Cortex of kidney (tissue), 1 donor: ENCODE measurements at places on chromosomes 11 and 22.

GRCh38 chr11:911890-912219 is 1.2 kb upstream of the CHID1 start:
- no peak for DNase-seq

DNA sequence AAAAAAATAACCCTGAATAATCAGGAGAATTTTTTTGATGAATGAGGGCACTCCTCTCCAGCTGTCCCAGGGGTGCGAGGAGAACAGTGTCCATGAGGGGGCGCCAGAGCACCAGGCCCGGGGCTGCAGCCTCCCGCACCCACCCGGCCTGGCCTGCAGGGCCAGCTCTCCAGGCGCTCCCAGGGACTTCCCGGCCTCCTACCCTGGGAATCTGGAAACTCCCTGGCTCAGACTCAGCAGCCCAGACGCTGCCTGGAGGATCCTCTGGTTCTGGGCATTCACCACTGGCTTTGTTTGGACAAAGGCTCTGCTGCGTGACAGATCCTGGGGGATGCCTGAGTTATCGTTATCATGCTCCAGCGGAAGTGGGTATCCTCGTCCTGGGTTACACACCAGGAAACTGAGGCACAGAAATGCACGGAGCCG is 31.0 kb downstream of the MCM5 start:
- no peak for DNase-seq

GRCh38 chr11:126660761-126661425 is 305.4 kb downstream of the ST3GAL4 start:
- no peak for DNase-seq

DNA sequence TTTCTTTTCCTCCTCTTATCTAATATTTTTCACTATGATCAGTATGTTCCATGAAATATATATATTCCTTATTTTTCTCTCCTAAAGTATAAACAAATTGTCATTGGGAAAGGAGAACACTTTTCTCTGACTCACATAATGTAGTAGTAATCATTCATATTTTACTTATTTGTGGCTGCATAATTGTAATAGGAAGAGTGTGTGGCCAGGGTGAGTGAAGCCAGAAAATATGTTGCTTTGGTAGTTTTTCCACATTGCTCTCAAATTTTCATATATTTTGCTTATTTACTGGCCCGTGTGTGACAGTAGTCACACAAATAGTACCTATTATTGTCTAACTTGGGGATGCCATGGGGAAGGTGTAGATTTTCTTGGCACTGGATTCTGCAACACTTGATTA is 172.1 kb downstream of the DYNC2H1 start:
- DNase-seq = no peak

GRCh38 chr22:19058713-19059451 is 63.3 kb downstream of the DGCR2 start:
- no peak for DNase-seq

DNA sequence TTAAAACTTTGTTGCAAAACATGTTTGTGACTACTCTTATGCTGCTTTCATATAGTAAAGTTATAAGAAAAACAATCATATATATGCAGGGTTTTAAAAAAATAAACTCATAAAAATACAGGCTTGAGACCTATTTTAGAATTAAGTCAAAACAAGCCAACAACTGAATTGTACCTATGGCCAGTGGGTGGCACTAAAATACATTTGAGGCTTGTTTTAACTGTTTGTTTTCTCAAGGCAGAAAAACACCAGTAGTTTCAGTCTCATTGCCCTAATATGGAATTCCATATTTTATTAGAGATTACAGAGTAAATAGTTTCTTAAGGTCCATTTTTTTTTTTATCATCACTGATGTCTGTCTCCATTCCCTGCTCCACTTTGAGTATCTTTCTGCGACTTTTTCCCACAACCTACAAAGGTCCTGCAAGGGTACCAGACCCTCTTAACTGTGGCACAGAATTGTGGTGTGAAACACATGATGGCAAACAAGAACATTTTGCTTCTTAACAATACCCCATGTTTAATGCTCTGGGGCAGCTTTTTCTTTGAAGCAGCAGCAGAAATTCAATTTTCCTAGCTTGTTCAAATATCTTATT is 8.5 kb upstream of the CCDC89 start:
- DNase-seq = no peak

- DNase-seq = no peak
Observed at GRCh38 chr11:126317756-126318573, 14.1 kb downstream of the DCPS start.

- DNase-seq = no peak
Observed at GRCh38 chr22:31526270-31526669, 29.9 kb downstream of the SFI1 start.

- no peak for DNase-seq
Observed at GRCh38 chr22:25781801-25782200, 39.8 kb downstream of the MYO18B start.

DNA sequence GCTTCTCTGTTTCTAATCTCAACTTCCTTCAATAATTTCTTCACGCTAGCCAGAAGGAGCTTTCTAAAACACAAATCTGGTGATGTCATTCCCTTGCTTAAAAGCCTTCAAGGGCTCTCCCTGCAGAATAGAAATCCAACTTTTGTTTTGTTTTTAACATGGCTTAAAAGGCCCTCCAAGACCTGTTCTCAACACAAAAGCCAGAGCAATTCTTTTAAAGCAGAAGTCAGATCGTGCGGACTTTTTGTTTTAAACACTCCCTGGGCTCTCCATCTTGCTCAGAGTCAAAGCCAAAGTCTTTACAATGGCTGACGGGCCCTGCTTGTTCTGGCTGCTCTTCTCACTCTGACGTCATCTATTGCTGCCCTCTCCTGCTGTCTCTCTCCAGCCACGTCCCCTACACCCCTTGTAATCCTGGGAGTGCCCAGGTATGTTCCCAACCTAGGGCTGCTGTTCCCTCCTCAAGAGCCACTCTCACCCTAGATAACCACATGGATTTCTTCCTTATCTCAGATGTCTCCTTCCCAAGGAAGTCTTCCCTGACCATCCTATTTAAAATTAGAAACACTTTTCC is 22.5 kb downstream of the TECTA start:
- no peak for DNase-seq

GRCh38 chr11:5620651-5621521 is 3.9 kb upstream of the TRIM34 start:
- DNase-seq = no peak

- DNase-seq = no peak
Observed at GRCh38 chr11:66950112-66950535, 8.1 kb downstream of the PC start.

DNA sequence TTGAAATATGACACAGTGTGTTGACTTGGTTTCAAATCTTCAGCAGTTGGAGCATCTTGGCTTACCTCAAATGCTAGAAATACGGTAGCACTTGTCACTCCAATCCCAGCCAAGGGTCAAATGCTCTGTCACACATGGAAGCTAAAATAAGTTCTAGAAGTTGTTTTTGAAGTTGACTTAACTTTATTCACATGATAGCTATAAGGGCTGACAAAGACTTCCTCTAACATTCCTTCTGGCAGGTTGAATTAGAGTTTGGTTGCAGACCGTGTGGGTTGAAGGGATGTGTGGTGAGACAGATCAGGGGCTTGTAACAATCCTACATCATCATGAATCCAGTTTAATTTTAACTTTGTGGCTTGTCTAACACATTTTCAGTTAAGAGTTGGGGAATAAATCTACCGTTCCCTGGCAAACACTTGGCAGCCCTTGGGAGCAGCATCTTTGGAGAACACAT is 4.6 kb downstream of the SLN start:
- no peak for DNase-seq

DNA sequence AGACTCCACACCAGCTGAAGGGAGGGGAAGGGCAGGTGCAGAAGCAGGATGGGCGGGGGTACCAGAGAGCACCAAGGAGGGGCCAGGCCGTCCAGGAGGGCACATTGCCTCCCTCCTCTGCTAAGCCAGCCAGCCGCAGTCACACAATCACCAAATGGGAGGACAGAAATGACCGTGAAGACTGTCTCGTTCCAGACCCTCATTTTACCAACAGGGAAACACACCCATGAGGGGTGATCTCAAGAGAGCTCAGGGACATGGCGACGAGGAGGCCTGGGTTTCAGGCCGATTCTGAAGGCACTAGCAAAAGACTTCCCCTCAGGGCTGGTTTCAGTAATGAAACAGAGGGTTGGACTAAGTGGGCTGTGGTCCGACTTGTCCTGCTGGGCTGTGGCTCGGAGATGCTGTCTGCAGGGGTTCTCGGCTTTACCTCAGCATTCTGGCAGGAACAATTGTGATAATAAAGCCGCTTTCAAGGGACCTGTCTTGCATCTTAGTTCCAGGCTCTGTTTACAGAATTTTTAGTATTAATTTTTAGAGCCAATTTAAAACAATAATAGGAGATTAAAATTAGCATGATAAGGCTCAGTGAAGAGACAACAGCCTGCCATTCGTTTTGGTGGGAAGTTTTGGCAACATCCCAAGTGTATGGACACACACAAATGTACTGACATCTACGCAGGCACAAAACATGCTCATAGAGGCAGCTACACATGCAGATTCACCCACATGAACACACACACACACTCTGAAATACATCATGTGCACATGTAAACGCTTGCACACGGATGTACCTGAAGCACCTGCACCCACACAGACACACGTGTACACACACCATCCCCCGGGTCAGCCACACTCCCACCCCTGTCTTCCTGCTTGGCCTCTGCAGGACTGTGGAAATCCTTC is 2.0 kb upstream of the B3GAT1 start:
- no peak for DNase-seq

- no peak for DNase-seq
Observed at GRCh38 chr11:117554601-117555333, 227.1 kb downstream of the CEP164 start.

- DNase-seq = no peak
Observed at GRCh38 chr22:22127100-22127499, 117.5 kb upstream of the VPREB1 start.

DNA sequence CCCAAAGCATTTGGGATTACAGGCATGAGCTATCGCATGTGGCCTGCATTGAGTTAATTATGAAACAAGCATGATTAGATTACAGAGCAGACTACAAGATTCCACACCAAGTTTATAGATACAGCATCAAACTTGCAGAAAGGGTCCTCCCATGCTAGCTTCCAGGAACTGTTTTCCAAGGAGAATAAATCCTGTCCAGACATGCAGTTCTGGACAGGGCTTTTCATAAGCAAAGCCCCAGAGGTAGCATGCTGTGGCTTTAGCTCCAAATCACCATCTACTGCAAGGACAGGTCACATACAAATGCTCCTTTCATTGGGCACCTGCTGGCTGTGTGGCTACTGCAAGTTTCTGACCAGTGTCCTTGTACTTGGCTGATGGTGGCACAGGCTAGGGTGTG is 57.1 kb downstream of the HIRA start:
- no peak for DNase-seq

DNA sequence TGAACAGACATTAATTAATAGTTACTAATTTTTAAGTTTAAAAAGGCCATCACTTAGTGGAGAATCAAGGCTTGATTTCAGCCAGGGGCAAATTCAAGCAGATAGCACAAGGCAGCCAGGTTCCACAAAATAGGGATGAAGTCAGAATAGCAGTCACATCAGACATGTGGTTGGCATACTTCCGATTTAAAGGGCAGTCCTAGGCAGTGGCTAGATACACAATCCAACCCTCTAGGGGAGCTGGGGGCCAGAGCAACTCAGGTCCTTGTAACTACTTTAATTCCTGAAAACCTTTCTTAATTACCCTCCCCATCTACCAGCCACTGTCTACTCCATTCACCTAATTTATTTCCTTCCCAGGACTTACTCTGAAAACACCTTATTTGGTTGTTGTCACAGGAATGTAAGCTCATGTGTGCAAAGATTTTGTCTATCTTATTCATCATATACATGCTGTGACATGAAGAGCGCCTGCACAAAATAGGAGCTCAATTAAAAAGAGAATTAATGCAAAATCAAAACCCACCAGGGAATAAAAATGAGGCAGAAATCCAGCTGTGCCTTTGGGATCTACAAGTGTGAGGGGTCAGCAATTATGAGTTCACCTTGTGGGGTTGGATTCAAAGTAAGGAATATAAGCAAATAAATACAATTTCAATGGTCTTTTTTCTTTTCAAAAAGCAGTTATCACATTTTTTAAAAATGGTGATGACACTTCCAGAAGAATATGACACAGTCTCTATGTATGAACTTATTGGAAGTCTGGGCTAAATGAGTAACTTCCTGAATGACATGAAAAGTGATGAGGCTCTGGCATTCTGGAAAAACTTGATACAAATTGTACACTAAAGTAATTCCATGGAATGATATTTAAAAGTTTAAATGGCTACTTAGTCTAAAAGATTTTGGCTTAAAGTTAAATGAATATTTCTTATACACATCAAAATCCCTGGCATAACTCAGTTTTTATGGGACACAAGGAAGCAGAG is 53.8 kb downstream of the COPB1 start:
- DNase-seq = no peak

- no peak for DNase-seq
Observed at GRCh38 chr11:40227730-40228129, 1231.7 kb downstream of the LRRC4C start.

- DNase-seq = no peak
Observed at GRCh38 chr11:1084561-1085439, 10.1 kb downstream of the MUC2 start.

DNA sequence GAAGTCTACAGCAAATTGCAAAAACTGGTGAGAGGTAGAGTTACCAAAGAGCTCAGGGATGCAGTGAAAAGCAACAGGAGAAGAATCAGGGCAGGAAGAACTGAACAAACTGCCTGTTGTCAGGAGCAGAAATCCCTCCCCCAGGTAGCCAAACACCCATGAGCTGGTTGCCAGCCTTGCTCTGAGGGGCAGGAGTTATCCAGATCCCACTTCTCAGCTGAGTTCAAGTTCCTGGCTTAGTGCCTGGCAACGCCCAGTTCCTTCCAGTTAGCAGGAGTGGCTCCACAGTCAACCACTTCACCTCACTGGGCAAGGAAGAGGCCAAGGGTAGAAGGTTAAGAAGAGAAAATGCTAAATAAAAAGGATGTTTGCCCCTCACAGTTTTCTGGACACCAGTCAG is 1.9 kb upstream of the MPZL2 start:
- no peak for DNase-seq

GRCh38 chr11:101401245-101401644 is 182.6 kb downstream of the TRPC6 start:
- DNase-seq = no peak

DNA sequence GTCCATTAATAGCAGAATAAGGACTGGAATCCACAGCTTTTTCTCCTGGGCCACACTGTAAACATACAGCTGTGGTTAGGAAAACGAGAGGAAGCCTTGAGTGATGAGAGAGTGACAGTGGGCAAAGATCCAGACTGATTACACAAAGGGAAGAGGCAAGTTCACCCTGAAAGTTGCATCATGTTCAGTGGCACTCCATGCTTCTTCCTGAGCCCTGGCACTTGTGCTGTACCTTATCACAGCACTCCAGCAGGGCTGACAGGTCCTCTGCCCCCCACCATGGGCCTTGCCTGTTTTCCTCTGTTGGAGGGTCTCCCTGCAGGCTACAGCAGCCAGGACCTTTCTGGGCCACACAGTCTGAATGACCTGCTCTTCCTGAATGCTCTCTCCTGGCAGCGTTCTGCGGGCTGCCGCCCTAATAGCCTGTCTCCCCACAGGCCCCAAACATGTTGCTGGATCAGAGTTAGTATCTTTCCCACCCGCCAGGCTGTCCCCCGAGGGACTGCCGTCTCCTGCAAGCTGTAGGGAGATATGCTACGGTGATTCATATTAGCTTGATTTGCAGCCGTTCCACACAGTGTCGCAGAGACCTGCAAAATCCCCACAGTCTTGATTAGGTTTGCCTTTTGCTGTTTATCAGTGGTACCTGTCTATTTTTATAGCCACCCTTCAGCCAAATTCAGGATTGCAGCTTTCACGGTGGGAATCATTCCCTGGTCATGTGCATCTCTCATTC is 60.2 kb downstream of the NTM start:
- DNase-seq = no peak

- no peak for DNase-seq
Observed at GRCh38 chr11:119999220-119999619, 138.7 kb downstream of the TRIM29 start.
